ENCODE measurements at places on chromosomes 4 and X. TPM values are rescaled to one million over a fixed set of nuclear protein-coding genes. Genes with fewer than 3 reads are reported as not detected.

PTCHD1 gene
- total RNA-seq: 0.16 TPM

FREM3 gene
- total RNA-seq: not detected

CXCL13 gene
- total RNA-seq: not detected

DNA sequence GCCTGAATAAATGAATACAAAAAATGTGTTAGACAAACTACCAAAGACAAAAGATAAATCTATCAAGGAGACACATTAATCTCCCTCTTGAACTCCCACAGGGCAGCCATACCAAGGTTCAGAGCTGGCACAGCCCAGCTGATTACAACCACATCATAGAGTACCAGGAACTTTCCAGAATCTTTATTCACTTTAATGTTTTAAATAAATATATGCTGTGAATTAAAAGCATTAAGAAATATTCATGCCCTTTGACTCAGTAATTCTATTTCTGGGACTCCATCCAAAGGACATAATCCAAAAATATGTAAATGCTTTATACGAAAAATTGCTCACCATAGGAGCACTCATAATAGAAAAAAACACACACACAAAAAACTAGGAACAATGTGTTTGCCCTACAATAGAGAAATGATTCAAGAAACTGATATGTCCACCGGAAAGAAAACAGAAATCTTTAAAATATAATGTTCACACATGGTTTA is 126.0 kb downstream of the LDB2 start:
- H3K27ac ChIP-seq: no peak overlapping the region
- H3K36me3 ChIP-seq: no peaks in the 10 kb centered on the region
- no peak overlapping the region for H3K4me3 ChIP-seq
- no peaks in the 10 kb centered on the region for H3K27me3 ChIP-seq
- H3K4me1 ChIP-seq: no peaks in the 10 kb centered on the region

DNA sequence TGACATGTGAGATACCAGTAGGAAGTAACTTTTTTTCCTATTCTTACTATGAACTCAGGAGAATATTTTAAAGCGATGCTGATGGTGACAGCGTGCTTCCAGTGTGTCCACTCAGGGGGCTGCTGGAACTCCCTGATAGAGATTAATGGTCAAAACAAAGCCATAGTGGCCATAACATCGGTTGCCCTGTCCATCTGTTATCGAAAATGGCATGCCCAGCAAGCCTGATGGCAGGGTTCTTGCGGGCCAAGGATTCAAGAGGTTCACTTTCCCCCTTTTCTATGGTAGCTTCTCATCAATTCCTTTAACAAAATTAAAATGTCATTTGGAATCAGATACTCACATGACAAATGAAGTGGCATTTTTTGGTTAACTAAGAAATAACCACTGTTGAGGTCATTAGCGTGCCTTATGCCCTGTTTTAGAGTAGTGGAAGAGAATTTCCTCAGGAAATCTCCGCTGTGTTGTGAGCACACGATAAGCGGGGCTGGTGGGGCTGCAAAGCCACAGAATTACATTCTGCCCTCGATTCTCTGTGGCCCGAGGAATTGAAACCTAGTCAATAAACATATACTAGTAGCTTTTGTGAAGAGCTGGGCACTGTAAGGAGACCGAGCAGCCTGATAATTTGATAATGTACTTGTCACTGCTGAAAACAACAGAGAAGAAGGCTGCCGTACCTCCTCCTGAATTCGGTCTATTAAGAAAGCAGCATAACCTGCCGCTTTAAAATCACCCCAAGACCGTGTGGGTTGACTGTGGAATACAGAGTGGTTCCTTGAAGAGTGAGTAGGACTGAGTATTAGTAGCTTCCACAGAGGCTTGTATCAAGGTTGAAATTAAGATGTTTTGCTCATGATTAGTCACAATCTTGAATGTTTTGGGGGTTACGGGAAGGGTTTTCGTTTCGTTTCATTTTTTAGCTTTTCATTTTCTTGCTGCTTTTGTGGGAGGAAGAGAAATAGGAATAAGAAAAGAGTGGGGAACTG is 46.7 kb downstream of the PTCHD1 start:
- H3K27me3 ChIP-seq: no peaks in the 10 kb centered on the region
- no peaks in the 10 kb centered on the region for H3K4me1 ChIP-seq
- no peak for DNase-seq
- H3K27ac ChIP-seq: no peak overlapping the region
- H3K36me3 ChIP-seq: no peaks in the 10 kb centered on the region

DNA sequence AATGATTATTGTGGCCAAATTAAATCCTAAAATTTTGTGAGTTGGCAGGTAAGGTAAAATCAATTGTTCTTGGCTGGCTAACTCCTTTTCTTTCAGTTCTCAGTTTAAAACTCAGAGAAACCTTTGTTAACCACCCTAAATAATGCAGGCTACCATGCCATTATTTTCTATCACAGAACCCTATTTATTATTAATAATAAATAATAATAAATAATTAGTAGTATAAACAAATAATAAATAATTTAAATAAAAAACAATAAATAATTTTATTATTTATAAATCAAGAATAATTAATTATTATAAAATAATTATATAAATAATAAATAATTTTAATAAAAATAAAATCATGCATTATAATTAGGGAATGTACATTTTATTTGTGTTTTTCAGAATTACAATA is 390.3 kb downstream of the ARHGAP24 start:
- DNase-seq: no peak
- peaks cover 30% of the 10 kb centered on the region for H3K4me1 ChIP-seq
- no peak overlapping the region for H3K4me3 ChIP-seq
- no peak overlapping the region for H3K27ac ChIP-seq

- no peak overlapping the region for H3K27ac ChIP-seq
- no peaks in the 10 kb centered on the region for H3K4me1 ChIP-seq
- H3K36me3 ChIP-seq: no peaks in the 10 kb centered on the region
- no peak overlapping the region for H3K4me3 ChIP-seq
- no peaks in the 10 kb centered on the region for H3K27me3 ChIP-seq
Observed at GRCh38 chr4:184163813-184164212, 53.9 kb downstream of the ENPP6 start.

DNA sequence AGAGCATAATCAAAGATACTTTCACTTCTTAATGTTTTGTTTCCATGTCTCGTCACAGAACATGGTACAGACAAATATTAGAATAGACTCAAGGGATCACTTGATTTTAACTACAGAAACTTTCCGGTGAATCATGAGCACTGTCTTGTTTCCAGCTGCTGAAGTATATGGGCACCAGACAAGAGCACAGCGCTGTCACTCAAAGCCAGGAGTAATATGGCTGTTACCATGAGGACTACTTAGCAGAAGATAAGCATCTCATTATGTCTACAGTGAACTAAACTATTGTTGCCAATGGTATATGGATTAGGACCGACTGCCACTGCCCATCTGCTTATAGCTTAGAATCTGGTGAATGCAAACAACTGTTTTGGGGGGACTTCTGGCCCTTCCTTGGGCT is 34.3 kb downstream of the MECP2 start:
- no peaks in the 10 kb centered on the region for H3K27me3 ChIP-seq
- H3K4me1 ChIP-seq: no peaks in the 10 kb centered on the region
- H3K36me3 ChIP-seq: no peaks in the 10 kb centered on the region
- no peak overlapping the region for H3K27ac ChIP-seq

- H3K27ac ChIP-seq: no peak overlapping the region
- peaks cover 3% of the 10 kb centered on the region for H3K27me3 ChIP-seq
- no peak overlapping the region for H3K4me3 ChIP-seq
- DNase-seq: no peak
- H3K4me1 ChIP-seq: no peaks in the 10 kb centered on the region
Observed at GRCh38 chr4:29553846-29554245, 1166.3 kb upstream of the PCDH7 start.

- H3K36me3 ChIP-seq: no peaks in the 10 kb centered on the region
- DNase-seq: no peak
- no peak overlapping the region for H3K4me3 ChIP-seq
- no peaks in the 10 kb centered on the region for H3K27me3 ChIP-seq
- H3K4me1 ChIP-seq: no peaks in the 10 kb centered on the region
- no peak overlapping the region for H3K27ac ChIP-seq
Observed at GRCh38 chr4:38202242-38202641, 242.0 kb downstream of the PTTG2 start.

DNA sequence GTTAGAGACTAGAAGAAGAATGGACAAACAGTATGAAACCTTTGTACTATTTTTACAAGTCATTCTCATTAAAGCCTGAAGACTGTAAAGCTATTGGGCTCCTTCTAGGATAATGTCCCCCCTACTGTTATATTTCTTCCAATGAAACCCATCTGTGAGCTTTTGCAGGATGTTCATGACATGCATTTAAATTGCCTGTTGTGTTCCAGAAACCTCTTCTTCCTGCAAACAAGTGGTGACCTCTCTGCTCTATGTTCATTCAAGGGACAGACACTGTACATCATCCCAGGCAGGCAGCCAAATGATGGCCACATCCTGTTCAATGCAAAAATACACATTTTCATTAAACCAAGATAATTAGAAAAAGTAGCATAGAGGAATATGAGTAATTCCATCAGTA is 128.0 kb downstream of the C4orf33 start:
- no peak overlapping the region for H3K27ac ChIP-seq
- H3K4me3 ChIP-seq: no peak overlapping the region
- H3K36me3 ChIP-seq: no peaks in the 10 kb centered on the region
- no peak for DNase-seq
- H3K27me3 ChIP-seq: no peaks in the 10 kb centered on the region
- no peaks in the 10 kb centered on the region for H3K4me1 ChIP-seq

DNA sequence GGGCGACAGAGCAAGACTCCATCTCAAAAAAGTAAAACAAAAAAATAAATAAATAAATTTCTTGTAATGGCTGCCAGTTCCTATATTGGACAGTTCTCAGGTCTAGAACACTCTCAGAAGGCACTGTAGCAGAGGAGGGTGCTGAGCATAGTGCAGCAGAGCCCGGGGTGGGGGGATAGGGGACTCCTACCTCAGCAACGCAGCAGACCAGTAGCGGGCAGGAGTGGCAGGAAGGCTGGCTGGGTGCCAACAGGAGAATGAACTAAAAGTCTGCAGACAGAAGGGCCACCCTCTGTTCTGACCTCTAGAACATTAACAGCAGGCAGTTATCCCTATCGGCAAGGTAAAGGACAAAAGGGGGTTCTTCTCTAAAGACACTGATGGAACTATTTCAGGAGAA is 20.2 kb downstream of the PDK3 start:
- no peak overlapping the region for H3K4me3 ChIP-seq
- no peak for DNase-seq
- H3K27ac ChIP-seq: no peak overlapping the region
- H3K36me3 ChIP-seq: no peaks in the 10 kb centered on the region
- no peaks in the 10 kb centered on the region for H3K4me1 ChIP-seq
- H3K27me3 ChIP-seq: no peaks in the 10 kb centered on the region

Data from pancreas (tissue), 10 donors.